ENCODE measurements at places on chromosomes 5 and 9. TPM values are rescaled to one million over a fixed set of nuclear protein-coding genes. Genes with fewer than 3 reads are reported as not detected.

The GABRP gene
- not detected for total RNA-seq

DNA sequence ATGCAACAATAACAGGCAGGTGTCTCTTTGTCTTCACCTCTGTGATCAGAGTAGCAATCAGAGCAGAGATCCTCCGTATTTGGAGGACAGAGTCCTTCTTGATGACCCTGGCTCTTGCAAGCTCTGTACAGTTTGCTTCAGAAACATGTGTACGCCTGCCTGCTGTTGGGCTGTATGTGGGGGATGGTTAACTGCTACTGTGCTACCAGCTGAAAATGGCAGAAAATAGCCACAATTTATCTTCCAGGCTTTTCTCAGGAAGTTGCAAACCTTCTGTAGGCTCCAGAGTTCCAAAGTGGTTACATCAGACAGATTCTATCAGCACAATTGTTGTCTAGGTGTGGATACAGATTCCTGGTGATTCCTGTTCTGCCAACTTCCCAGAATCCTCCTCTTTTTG is 35.5 kb downstream of the DDX46 start:
- H3K27me3 ChIP-seq, result no peaks in the 10 kb centered on the region
- H3K36me3 ChIP-seq, result peaks cover 85% of the 10 kb centered on the region
- DNase-seq, result no peak
- no peak overlapping the region for H3K27ac ChIP-seq
- no peak overlapping the region for H3K4me3 ChIP-seq

GRCh38 chr9:112382066-112382465 is 2.2 kb downstream of the HSDL2 start:
- no peak overlapping the region for H3K27ac ChIP-seq
- no peak overlapping the region for H3K4me3 ChIP-seq
- H3K27me3 ChIP-seq, result no peaks in the 10 kb centered on the region
- no peak for DNase-seq

GRCh38 chr5:163772241-163772640 is 266.8 kb downstream of the MAT2B start:
- H3K27ac ChIP-seq, result no peak overlapping the region
- DNase-seq, result no peak
- H3K4me1 ChIP-seq, result no peaks in the 10 kb centered on the region
- H3K27me3 ChIP-seq, result no peaks in the 10 kb centered on the region
- no peak overlapping the region for H3K4me3 ChIP-seq

- DNase-seq, result no peak
- peaks cover 10% of the 10 kb centered on the region for H3K4me1 ChIP-seq
- H3K27me3 ChIP-seq, result no peaks in the 10 kb centered on the region
- H3K36me3 ChIP-seq, result no peaks in the 10 kb centered on the region
- no peak overlapping the region for H3K4me3 ChIP-seq
Measured at GRCh38 chr5:72194846-72195245, 87.6 kb downstream of the MAP1B start.

- no peaks in the 10 kb centered on the region for H3K27me3 ChIP-seq
- H3K27ac ChIP-seq, result no peak overlapping the region
- no peak overlapping the region for H3K4me3 ChIP-seq
- DNase-seq, result no peak
Measured at GRCh38 chr5:43564289-43564850, 7.5 kb upstream of the PAIP1 start.
